ENCODE measurements at places on chromosomes 11 and 22. TPM values are rescaled to one million over a fixed set of nuclear protein-coding genes. Genes with fewer than 3 reads are reported as not detected.

DNA sequence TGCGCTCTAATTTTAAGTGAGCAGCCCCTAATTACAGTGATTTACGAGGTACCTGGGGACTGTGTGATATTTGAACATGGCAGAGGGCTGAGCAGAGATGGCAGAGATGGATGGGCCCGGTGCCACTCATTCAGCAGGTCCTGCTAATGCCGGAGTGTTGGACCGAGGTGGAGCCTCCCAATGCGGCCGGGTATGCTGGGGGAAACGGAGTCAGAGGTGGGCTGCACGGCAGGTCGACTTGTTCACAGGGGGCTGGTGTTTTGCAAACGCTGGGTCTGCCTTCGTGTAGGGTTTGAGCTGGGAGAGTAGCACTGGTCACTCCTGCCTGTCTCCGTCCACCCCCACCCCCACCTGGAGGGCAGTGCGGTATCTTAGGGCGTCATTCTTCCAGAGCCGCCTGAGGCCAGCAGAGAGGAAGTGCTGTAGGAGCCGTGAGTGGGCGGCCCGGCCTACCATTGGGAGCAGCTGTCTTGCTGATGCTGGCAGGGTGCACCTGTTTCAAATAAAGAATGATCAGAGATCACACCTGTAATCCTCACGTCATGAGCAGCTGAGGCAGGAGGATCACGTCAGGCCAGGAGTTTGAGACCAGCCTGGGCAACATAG lies 122.6 kb downstream of the IGLL1 start:
- no peak for DNase-seq

DNA sequence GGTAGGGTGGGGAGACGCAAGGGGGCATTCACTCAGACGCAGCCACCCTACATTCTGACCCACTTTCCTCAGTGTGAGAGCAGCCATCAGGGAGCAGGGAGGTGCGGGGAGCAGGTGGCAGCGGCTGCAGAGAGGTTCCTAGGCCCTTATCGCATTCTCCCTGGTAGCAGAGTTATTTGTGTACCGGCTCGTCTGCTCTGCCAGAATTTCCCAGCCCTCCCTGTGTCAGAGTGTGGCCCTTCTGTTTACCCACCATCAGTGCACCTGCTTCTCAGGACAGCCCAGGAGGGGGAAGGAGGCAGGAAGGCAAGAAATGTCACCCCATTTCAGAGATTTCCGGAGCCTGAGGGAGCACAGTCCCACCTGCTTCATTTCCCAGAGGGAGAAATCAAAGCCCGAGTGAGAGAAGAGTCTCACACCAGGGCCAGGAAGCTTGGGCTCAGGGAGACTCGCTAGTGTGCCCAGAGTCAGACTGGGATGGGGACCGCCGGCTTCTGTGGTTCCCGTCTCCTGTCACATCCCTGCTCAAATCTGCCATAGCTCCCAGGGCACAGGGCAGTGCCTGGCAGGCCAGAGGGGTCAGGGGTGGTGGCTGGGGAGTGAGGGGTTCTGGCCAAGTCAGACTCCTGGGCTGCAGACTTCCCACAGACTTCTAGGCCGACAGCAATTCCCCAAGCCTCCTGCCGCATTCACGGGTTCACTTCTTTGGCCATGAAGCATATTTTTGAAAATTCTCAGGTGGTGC lies 49.7 kb downstream of the ARRB1 start:
- no peak for DNase-seq

DNA sequence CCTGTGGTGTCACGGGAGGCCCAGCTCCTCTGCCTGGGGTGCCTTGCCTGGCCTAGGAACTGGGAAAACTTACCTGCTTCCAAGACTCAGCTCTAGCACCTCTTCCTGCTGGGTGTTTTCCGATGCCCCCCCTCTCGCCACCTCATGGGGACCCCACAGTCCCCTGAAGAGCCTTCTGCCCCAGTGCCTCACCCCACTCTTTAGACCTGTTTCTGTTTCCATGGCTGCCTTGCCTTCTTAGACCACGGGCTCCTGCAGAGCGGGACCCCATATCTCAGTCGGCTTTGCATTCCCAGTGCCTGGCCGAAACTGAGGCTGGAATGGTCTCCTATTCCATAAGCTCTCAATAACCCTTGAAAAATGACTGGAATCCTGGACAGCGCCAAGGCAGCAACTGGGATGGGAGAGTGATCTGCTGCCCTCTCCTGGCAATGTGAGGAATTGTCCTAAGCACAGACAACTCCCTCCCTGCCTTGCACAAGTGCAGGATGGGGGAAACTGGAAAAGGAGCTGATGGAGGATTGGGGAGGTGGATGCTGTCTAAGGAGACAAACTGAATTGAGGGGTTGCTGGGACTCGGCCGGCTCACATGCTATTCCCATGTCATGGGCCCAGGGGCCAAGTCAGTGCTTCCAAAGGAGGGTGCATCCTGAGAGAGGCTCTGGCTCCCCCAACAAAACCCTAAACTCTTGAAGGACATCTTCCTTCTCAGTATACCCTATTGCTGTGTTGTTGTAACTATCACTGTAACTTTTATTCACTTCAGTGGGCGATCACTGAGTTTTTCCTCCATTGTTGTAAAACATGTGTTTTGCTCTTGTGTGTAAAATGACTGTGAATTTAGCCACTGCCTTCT lies 26.6 kb upstream of the IL17RA start:
- DNase-seq, result peak; percentile 60

GRCh38 chr11:78708388-78708787 lies 133.7 kb upstream of the NARS2 start:
- DNase-seq, result no peak

DNA sequence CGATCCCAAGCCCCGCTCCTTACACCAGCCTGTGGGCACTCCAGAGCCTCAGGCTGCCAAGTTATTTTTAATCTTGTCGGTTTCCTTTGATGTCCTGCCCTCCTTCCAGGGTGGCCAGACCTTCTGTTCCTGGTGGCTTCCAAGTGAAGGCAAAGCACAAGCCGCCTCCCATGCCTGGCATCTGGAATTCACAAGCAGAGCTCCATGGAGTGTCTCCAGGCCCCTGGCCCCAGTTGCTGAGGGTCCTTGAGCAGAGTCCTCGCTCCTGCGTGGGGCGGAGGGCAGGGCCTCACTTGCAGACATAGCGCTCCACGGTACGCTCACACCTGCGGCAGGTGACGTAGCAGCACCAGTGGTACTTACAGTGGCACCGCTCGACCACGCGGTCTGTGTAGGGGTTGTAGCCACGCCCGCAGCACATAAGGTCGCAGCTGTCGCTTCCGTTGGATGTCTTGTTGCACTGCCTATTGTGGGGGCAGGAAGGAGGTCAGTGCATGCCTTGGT lies 19.5 kb downstream of the WNT11 start:
- DNase-seq, result no peak

- DNase-seq, result peak; percentile 21
Measured at GRCh38 chr22:19750507-19751490, 9.8 kb upstream of the TBX1 start.

DNA sequence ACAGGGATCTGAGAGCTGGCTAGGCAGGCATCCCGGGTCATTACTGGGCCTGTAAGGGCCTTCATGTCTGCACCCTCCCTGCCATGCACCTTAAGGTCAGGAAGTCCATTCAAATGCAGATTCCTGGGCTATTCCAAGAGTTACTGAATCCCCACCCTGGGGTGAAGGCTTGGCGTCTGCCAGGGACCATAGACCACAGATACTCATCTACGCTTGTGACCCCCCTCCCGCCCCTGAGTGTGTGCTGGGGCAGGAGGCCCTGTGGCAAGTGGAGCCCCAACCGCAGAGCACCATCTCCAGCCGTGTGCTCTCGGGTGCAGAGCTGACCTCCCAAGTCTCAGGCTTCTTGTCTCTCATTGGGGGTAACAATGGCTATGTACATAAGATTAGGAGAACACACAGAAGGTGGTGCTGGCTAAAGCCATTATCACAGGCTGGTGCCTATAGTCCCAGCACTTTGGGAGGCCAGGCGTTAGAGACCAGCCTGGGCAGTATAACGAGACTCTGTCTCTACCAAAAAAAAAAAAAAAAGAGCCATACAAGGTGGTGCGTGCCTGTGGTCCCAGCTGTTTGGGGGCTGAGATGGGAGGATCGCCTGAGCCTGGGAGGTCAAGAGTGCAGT lies 19.1 kb upstream of the KCNQ1OT1 start:
- DNase-seq, result no peak

- no peak for DNase-seq
Measured at GRCh38 chr11:14784230-14784629, 107.8 kb downstream of the CYP2R1 start.

GRCh38 chr11:86037743-86038142 lies 31.1 kb downstream of the PICALM start:
- no peak for DNase-seq

GRCh38 chr11:6545917-6546605 lies 49.0 kb downstream of the DNHD1 start:
- no peak for DNase-seq

Gene CSNK2A3
- total RNA-seq, result 3.1 TPM

Gene OR51B4
- not detected for total RNA-seq

Gene IRAG1
- 0.15 TPM for total RNA-seq

Gene CAPN5
- 19.4 TPM for total RNA-seq

Gene OR6M1
- not detected for total RNA-seq

Gene LINC01488
- not detected for total RNA-seq

Data from renal cortical epithelial cell (primary cell).